ENCODE measurements at places on chromosomes 1 and 21.

- no peak for DNase-seq
Measured at GRCh38 chr1:194889310-194889709, 1702.9 kb upstream of the B3GALT2 start.

DNA sequence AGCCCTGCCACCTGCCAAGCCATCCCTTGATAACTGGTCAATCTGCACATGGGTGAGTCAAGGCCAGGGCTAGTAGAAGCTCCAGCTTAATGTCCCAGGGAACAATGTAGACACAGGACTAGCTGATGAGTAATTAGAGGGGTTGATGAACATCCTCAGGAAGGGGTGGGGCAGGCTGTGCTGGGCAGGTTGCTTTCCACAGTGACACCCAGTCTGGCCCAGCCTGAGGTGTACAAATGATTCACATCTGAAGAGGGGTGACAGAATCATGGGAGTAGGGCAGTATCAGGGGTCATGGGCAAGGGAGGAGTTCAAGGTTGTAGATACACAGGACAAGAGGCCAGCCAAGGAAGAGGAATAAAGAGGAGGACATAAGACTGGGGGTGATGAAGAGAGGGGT, 4.3 kb downstream of the LPAR3 start:
- DNase-seq = no peak

- DNase-seq = no peak
Measured at GRCh38 chr1:180521474-180522212, 19.3 kb upstream of the ACBD6 start.

- no peak for DNase-seq
Measured at GRCh38 chr1:9279172-9279840, 13.4 kb upstream of the SPSB1 start.

GRCh38 chr1:66563941-66564630, 30.1 kb downstream of the SGIP1 start:
- DNase-seq = peak; percentile 22

- DNase-seq = no peak
Measured at GRCh38 chr1:18385239-18385790, 95.4 kb upstream of the KLHDC7A start.

GRCh38 chr21:33959680-33960079, 44.1 kb upstream of the ATP5PO start:
- DNase-seq = no peak

GRCh38 chr1:94463056-94463764, 45.0 kb downstream of the ABCD3 start:
- peak; percentile 22 for DNase-seq

GRCh38 chr1:11790880-11791715, 14.7 kb downstream of the MTHFR start:
- peak; percentile 24 for DNase-seq
